ENCODE measurements at places on chromosomes 7 and 10. TPM values are rescaled to one million over a fixed set of nuclear protein-coding genes. Genes with fewer than 3 reads are reported as not detected.
A peak's percentile ranks its signal among the peaks of the same experiment; 100 is the strongest.

DNA sequence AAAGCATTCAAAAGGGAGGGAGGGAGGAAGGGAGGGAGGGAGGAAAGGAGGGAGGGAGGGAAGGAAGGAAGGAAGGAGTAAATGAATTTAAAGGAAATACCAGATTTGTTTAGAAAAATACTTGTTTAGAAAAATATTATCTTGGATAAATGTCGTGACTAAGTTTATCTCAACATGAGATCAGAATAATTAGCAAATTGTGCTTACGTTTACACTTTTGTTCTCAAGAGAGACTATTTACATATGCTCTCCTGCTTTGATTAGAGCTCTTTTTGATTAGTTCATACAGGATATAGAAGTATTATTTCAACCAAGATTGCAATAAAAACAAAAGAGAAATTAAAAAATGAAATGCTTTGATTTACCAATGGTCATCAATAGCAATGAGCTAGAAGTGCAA lies 186.2 kb downstream of the HIBADH start:
- DNase-seq, result no peak

DNA sequence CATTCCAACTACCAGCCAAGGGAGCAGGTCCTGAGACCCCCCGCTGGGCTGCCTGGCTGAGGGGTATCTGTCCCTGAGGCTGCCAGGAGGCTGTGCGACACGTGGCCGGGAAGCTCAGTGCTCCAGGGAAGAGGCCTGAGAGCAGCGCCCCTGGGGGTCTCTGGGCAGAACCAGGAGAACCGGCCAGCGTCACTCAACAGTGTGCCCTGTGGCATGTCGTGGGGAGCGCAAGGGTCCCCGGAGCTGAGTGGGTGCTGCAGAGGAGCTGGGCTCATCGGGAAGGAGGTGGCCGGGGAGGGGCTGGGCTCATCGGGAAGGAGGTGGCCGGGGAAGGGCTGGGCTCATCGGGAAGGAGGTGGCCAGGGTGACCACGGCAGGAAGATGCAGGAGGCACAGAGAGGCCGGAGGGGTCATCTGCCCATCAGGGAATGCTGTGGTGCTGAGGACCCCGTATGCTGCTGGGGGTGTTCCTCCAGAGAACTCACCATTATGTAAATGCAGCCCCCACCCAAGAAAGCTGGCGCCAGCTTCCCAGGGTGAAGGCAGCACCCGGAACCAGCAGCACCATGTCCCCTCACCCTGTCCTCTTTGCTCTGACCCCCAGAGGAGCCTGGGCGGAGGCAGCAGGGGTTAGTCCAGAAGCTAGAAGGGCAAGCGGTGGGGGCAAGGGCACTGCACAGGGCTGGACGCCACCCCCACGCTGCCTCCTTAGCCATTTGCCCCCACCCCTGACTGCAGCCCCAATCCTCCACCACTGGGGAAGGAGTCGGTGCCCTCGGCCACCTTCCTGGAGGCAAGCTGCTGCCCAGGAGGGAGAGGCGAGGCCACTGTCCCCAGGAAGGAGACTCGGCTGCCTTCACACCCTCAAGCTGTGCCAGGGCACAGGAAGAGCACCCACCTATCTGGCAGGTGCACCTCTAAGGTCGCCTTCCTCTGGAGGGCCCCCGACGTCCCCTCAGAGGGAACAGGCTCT lies 33.3 kb downstream of the CALML3 start:
- no peak for DNase-seq

SORCS1 gene
- total RNA-seq, result 0.13 TPM

DNA sequence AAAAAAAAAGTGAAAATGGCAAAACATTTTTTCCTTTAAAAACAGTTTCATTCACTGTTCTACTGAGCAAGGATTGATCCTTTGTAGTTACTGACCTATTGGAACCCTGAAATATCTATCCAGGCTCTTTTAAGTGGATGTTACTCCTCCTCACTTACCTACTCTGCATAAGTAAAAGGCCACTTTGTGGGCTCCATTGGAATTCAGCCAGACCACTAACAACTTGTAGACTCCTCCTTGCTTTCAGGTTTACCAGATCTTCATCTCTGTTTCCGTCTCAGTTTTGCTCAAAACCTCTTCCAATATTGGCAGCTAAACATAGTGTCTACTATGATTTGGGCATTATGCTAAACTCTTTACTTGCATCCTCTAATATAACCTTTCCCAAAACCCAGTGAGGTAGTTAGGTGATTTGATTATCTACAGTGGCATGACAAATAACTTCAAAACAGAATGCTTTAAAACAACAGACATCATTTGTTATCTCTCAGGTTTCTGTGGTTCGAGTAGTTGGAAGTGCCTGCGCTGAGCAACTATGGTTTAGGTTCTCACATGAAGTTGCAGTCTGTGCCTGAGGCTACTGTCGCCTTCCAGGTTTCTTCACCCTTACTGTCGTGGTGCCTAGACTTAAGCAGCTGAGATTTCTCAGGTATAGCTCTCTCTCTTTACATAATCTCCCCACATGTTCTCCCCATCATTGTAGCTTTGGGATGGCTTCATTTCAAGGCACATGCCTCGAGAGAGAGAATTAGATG lies 698.2 kb downstream of the REEP3 start:
- no peak for DNase-seq

GRCh38 chr10:49622426-49623425 lies 8.9 kb downstream of the CHAT start:
- DNase-seq, result no peak

GRCh38 chr10:52966904-52967303 lies 194.3 kb upstream of the MBL2 start:
- no peak for DNase-seq

- no peak for DNase-seq
Observed at GRCh38 chr7:27587429-27587828, 75.3 kb downstream of the HIBADH start.

TRIM24 gene
- total RNA-seq, result 20.9 TPM

FEZF1 gene
- not detected for total RNA-seq

DNA sequence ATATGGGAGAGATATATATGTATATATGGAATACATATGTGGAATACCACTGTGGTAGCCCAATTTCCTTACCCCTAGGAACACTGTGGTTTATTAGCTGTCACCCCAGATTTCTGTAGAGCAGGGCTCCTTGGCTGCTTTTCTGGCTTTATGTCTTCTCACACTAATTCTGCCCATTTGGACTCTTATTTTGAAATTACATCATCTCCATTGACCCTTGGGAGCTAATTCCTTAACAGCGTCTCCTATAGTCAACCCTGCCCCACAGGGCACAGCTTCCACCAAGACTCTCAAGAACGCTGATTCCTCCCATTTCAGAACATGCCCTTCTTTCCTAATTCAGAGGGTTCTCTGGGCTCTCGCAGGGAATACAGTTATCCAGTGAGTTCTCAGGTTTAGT lies 55.4 kb upstream of the TARP start:
- DNase-seq, result no peak

GPR15LG gene
- not detected for total RNA-seq

- no peak for DNase-seq
Observed at GRCh38 chr7:47423196-47423595, 158.7 kb downstream of the TNS3 start.

TFR2 gene
- total RNA-seq, result 0.19 TPM

DNA sequence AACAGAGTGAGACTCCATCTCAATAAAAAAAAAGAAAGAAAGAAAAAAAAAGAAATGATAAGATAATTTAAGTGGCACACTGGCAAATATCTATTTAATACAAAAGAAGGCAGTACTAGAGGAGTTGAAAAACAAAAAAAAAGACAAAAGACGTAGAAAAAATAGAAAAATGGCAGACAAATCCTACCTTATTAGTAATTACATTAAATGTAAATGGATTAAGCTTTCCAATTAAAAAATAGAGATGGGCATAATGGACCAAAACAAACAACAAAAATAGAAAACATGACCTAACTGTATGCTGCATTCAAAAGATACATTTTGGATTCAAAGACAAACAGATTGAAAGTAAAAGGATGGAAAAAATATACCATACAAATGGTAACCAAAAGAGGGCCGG lies 5.3 kb upstream of the PARP12 start:
- no peak for DNase-seq

- no peak for DNase-seq
Observed at GRCh38 chr10:58206251-58206650, 61.4 kb downstream of the IPMK start.

- no peak for DNase-seq
Observed at GRCh38 chr10:11424456-11425295, 186.8 kb downstream of the USP6NL start.

DNA sequence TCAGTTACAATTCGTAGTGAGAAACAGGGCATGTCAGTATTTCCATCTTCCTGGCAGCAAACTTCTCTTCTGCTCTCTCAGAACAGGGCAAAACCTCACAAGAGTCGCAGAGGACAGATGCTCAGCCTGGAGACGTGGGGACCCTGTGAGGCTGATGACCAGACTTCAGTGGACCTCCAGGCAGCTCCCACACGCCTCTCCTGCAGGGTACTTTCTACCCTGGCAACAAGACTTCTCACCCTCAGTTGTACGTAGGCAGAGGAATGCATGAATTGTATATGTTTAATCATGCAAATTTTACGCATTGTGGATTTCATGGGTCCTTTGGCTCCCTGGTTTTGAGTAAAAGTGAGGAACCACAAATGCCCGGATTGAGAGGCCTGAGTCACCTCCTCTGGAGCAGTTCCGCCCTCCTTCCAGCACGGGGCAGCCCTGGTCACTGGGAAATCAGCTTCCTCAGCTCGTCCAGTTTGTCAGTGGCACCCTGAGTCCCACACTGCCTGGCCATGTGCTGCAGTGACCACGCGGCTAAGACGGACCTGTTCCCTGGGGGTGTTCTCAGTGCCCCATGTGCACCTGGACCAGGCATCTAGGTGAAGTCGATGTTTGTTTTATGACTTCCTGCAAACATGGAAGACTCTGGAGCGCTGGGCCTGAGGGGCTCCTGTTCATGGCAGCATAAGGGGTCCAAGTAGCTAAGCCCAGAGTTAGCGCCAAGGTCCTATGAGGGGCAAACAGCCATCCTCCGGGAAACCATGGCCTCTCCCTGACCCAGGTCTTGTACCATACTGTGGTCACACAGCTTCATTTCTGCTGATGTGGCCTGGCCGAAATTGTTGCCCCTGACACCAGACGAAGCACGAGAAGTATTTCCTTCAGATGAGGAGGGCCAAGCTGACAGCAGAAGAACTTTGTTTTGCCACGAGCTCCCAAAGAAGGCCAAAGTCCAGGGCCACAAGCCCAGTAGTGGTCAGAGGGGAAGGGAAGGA lies 165.1 kb downstream of the TNS3 start:
- DNase-seq, result peak; percentile 66

DNA sequence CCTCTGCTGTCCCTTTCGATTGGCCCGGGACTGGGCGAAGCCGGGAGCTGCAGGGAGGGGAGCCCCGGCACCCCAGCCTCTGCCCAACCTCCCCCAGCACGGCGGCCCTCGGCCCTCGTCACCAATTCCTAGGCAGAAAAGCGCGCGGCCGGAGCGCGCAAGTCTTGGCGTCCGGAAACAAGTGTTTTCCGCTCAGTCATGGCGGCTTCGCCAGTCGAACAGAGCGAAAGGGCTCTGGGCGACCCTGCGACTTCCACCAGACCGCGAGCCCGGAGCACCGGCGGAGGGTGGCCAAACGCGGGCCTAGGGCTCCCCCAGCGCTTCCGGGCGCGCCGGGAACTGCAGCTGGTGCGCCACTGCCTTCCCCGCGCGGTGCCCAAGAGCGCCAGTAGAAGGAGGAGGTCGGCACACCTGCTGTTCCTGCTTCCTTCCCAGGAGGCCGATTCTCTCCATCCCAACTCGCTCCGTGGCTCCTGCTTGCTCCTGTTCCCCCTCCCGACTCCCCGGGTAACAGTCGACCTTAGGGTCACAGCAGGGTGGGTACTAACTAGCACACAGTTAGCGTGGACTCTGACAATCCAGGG lies 729.9 kb downstream of the ZWINT start:
- peak; percentile 91 for DNase-seq

DNA sequence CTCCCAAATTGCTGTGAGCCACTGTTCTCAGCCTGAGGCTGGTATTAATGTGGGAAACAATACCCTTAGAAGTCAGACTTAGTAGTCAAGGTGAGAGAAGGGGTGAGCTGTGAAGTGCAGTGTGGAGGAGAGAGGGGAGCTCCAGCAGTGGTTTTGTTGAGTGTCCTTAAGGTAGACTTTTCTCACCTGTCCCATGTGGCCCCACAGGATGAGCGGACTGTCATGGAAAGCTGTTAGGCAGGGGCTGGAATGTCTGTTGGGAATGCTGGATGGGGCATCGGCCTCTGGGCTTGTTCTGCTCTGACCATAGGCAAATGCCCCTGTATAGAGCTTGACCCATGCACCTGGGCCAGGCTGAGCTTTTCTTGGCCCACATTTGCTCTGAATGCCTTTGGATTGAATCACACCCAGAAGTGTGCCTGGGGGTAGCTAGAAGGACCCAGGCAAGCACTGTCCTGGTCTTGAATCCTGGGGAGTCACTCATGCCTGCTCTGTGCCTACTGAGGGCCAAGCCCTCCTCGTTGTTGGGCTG lies 36.3 kb upstream of the SH2D4B start:
- no peak for DNase-seq

- DNase-seq, result no peak
Observed at GRCh38 chr10:120012131-120012400, 119.5 kb downstream of the SEC23IP start.
